ENCODE measurements at places on chromosomes 1 and 21.
A peak's percentile ranks its signal among the peaks of the same experiment; 100 is the strongest.

DNA sequence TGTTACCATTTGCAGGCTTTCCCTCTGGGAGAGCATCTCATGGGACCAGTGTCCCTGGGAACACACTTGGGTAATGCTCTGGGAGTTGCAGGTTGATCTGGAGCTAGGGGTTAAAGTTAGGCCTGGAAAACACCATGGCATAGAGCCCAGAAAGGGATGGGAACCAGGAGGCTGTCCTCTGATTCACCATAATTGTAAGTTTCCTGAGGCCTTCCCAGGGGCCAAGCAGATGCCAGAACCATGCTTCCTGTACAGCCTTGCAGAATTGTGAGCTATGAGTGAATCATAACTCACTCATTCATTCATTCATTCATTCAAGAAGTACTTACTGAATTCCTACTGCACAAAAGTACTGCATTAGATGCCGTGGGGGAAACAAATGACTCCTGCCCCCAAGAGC lies 50.0 kb downstream of the LACTBL1 start:
- no peak for DNase-seq

- no peak for DNase-seq
Measured at GRCh38 chr1:117653732-117654492, 48.1 kb downstream of the TENT5C start.

DNA sequence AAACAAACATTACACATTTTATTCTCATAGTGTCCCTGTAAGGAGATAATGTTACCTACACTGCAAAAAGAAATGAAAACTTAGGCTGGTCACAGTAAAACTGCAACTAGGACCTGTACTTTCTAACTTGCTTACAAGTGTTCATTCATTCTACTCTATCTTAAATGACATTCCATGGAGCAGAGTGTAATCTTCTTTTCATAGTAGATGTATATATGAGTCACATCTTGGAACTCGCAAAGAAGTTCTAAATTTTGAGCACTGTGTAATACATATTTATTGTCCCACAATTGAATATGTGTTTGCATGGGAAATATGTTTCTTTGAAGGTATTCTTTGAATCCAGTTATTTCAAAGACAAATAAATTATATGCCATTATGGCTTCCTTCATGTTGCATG lies 1258.5 kb upstream of the ADGRL2 start:
- no peak for DNase-seq

GRCh38 chr1:219666242-219666641 lies 53.3 kb upstream of the ZC3H11B start:
- no peak for DNase-seq

DNA sequence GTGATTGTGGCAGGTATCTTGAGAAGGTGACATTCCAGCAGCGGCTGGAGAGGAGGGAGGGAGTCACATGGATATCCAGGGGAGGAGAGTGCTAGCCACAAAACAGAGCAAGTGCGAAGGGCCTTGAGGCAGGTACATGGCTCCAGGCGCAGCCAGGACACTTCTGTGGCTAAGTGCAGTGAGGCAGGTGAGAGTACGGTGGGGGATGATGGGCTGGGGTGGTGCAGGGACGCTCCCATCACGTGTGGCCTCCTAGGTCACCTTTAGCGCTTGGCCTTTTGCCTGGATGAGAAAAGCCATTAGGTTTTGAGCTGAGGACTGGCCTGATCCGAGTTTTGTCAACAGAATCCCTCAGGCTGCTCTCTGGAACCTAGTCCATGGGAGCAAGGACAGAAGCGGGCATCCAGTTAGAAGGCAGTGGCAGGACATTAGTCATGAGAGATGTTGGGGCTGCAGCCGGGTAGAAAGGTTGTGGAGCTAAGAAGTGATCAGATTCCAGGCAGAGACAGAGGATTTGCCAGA lies 31.6 kb downstream of the SMYD2 start:
- no peak for DNase-seq

- DNase-seq = peak; percentile 56
Measured at GRCh38 chr1:41739061-41739955, 179.4 kb downstream of the HIVEP3 start.

DNA sequence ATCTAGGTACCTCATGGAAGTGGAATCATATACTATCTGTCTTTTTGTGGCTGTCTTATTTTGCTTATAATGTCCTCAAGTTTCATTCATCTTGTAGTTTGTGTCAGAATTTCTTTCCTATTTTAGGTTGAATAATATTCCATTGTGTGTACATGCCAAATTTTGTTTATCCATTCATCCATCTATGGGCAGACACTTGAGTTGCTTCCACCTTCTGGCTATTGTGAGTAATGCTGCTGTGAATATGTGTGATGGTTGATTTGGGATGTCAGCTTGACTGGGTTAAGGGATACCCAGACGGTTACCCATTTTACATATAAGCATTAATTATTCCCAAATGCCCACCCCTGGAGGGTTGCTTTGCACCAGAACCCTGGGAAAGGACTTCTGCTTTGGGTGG lies 477.5 kb downstream of the PTPRU start:
- no peak for DNase-seq

DNA sequence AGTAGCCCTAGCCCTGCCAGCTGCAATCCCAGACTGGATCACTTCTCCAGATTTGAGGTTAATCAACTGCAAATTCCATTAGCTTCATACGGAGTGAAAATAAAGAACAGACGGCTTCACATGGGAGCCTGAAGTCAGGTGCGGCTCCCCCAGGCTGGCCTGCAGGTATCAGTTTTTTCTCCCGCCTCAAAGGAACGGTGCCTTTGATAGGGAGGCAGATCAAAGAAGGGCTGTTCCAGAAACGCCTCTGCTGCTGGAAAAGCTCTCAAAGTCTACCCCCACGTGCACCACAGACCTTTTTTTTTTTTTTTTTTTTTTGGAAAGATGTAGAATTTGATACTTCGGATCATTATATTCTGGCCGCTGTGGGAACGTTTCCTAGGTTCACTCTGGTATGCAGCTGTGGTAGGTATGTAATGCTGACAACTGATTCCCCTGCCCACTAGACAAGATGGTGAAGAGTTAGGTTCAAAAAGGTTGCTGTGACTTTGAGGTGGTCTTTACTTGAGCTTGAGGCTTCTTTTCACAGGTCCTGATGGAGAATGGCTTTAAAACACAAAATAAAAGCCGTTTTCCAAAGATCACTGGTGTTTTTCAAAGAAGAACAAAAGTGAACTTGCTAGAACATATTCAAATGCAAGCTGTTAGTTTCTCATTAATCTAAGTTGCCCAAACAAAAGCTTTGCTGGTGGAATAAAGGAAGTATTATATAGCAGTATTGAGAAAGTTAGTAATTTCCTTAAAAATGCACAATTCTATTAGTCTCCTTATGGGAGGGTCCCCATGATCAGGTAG lies 189.0 kb upstream of the NFIA start:
- no peak for DNase-seq

GRCh38 chr1:184790642-184791549 lies 36.2 kb upstream of the EDEM3 start:
- DNase-seq = no peak

DNA sequence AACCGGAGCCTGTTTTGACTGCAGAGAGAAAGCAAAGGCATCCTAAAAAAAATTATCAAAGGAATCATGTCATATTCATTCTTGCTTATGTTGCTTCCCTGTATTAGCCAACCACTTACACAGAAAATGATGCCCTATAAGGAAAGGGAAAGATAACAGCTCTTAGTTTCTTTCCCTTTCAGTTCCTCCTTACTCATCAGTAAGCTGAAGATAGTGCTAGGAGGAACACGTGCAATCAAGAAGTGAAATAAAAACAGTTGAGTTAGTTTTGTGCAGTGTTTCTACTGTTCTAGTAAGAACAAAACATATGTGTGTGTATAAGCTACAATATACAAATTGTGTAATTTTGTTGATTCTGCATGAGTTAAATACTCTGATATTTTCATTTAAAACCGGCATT lies 45.3 kb upstream of the MTF2 start:
- DNase-seq = no peak

DNA sequence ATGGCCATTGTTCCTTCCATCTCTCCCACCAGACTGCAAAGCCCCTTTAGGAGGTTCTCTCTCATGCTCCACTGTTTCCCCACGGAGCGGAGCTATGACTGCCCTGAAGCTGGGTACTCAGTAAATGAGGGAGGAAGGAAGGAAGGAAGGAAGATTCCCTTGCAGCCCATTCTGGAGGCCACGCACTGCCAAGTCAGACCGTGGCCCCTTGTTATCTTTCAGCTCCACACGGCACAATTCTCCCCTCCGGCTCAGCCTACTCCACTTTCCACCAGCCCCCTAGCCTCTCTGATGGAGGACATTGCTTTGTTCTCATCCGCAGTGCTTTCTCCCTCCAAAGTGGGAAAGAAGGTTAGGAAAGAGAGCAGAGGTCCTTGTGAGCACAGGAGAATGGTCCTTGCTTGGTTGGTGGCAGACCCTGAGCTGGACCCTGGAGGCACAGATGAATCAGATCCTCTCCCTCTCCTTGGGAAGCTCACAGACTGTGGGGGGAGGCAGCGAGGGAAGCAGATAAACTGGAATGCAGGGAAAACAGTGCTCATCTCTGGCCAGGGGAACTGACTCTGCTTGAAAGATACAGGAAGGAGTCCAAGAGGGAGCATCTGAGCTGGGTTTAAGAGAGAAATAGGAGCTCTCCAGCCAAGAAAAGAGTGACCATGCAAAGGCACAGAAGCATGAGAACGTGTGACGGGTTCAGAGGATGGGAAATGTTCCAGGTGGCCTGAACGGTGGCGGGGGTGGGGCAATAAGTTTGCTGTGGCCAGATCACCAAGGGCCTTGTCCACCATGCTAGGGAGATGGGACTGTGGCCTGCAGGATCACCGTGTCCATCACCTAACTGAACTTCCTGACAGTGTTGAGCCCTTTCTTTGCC lies 52.6 kb downstream of the GLIS1 start:
- no peak for DNase-seq

GRCh38 chr21:28419811-28420210 lies 572.9 kb downstream of the LTN1 start:
- DNase-seq = no peak

DNA sequence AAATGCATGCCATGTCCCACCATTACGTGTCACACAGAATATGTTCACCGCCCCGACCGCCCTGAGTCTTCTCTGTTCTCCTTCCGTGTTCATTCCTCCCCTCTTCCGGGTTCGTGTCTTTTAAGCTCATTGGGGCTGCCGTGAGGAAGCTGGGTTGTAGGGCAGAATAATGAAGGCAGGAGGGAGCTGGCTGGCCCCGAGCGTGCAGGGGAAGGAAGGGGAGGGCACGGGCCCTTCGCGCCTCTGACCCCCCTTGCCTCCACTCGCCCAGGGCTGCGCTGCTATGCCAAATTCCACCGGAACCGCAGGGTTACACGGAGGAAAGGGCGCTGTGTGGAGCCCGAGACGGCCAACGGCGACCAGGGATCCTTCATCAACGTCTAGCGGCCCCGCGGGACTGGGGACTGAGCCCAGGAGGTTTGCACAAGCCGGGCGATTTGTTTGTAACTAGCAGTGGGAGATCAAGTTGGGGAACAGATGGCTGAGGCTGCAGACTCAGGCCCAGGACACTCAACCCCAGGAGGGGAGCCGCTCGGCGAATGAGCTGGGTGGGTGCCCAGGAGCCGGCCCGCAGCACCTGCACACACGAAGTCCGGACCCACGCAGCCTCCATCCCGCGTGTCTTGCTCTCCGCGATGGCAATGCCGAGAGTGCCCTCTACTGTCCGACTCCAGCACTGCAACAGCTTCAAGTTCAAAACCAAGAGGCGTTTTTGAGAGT lies 16.5 kb upstream of the AGTRAP start:
- DNase-seq = no peak

GRCh38 chr21:39700318-39700717 lies 44.7 kb upstream of the IGSF5 start:
- no peak for DNase-seq

GRCh38 chr21:35696644-35697043 lies 363.7 kb downstream of the SETD4 start:
- DNase-seq = no peak

GRCh38 chr21:36889401-36889800 lies 77.1 kb downstream of the HLCS start:
- no peak for DNase-seq

GRCh38 chr1:21350202-21350885 lies 60.1 kb upstream of the ECE1 start:
- DNase-seq = no peak

GRCh38 chr1:238364214-238364892 lies 473.6 kb upstream of the ZP4 start:
- DNase-seq = no peak

DNA sequence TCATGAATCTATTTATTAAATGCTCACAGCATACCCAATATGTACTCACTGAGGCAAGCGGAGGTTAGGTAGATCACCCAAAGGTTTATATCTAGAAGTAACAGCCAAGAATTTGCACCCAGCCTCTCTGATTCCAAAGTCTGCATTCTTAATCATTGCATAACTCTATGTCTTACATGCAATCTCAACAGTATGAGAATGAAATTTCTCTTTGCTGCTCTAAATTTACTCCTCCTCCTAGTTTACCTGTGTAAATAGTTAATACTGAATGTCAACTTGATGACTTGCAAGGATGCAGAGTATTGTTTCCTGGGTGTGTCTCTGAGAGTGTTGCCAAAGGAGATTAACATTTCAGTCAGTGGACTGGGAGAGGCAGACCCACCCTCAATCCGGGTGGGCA lies 840.6 kb downstream of the BRINP3 start:
- DNase-seq = no peak
